ENCODE measurements at places on chromosomes 1 and 21.

GRCh38 chr1:177597393-177597792 lies 372.5 kb downstream of the SEC16B start:
- DNase-seq: no peak

DNA sequence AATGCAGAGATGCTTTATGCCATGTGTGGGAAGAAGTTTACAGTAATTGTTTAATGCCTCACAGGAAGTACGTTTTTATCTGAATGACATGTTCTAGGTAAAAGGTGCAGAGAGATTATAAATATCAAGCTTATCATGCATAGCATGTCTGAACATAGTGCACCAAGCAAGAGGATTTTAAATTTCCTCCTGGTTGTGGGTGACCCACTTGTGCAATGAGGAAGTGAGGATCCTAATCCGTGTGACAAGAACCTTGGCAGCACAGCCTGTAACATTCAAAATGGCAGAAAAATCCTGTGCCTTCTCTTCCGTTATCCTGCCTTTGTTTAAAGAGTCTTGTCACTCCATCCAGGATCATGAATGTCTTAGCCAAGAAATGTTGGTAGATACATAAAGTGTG lies 75.6 kb downstream of the PLA2G4A start:
- DNase-seq: no peak

- DNase-seq: no peak
These were observed 135.4 kb upstream of the BACE2 start for GRCh38 chr21:41032541-41032940.

- DNase-seq: no peak
These were observed 12.5 kb downstream of the CHML start for GRCh38 chr1:241627453-241628259.

DNA sequence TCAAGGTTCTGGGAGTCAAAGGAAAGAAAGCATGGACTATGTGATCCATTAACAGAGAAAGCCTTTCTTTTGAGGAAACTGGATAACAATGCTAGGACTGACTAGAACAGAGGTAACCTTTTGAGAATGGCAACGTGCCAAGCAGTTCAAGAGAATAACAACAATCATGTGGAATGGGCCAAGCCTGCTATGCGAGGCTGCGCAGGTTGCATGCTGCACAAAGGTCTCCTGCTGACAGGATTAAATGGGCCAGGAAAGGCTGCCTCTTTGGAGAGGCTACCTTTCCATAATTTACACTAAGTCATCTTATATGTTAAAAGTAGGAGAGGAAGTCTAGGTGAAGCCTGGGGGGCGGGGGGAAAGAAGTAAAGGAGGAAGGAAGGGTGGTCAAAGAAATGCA lies 5.8 kb downstream of the PCNX2 start:
- no peak for DNase-seq

DNA sequence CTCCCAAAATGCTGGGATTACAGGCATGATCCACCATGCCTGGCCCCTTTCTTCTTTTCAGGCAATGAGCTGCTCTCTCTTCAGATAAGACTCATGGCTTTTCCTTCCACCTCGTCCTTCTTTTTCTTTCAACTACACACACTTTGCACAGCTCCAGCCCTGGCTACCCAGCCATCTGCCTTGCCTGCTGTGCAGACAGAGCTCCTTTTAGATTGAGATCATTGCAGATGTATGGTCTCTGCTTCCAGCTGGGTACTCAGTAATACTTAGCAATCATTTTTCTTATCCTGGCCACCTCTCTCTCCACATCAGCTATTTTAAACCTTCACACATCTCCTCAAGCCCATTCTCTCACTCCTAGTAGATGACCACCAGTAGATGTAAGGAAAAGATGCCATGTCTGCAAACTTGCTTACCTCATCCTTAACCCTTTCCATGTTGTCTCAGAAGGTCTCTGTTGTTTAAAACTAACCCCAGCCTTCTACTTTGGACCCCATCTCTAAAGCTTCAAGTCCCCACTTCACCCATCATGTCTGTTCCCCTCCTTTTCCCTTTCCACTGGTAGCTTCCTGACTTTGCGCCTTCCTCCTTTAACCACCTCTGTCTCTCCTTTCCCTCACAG lies 7.3 kb downstream of the RAB4A start:
- no peak for DNase-seq

GRCh38 chr1:202684716-202685115 lies 25.5 kb downstream of the SYT2 start:
- no peak for DNase-seq

DNA sequence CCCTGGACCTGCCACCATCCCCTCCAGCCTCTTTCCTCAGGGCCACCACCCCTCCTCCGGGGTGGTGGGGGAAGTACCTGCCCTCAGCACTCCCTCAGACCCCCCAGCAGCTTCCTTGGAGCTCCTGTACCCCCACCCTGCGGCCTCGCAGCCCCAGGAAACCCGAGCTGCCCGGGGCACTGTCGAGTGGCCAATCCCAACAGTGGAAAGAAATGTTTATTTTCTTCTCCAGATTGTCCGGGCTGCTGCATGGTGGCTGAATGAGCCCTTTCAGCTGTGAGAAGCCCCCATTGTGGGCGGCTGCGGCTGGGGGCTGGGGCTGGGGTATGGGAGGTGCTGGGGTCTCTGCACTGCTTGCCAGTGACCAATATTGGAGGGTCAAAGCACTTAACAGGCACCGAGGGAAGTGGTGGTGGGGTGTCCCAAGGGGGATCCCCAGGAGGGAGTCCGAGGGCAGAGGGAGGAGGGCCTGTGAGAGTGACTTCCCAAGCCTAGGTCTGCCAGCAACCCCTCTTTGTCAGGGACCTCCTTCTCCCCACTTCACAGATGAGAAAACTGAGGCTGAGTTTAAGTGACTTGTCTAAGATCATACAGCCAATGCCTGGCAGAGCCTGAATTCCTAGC lies 25.2 kb downstream of the RUNX3 start:
- DNase-seq: no peak

GRCh38 chr1:155012026-155012546 lies 9.5 kb downstream of the ZBTB7B start:
- DNase-seq: no peak

GRCh38 chr21:42701706-42702456 lies 48.5 kb downstream of the PDE9A start:
- no peak for DNase-seq

- no peak for DNase-seq
These were observed 725.4 kb upstream of the RGS18 start for GRCh38 chr1:191432817-191433216.

DNA sequence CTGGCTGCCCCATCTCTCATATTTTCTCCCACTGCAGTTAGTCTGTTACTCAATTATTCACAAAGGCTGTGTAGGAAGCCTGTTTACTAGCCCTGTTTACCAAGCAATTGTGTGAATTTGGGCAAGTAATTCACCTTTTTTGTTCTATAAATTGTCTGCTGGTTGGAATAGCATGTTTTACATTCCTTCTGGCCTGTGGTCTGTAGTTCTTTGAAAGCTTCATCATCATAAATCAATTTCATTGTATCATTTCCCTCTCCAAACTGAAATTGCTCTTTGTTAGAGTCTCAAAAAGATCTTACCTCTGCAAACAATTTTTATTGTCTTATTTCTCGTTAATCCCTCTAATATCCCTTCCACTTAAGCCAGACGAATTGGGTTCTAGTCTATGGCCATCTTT lies 1059.5 kb upstream of the ADGRL4 start:
- no peak for DNase-seq

GRCh38 chr1:231969076-231969475 lies 342.5 kb downstream of the DISC1 start:
- no peak for DNase-seq

DNA sequence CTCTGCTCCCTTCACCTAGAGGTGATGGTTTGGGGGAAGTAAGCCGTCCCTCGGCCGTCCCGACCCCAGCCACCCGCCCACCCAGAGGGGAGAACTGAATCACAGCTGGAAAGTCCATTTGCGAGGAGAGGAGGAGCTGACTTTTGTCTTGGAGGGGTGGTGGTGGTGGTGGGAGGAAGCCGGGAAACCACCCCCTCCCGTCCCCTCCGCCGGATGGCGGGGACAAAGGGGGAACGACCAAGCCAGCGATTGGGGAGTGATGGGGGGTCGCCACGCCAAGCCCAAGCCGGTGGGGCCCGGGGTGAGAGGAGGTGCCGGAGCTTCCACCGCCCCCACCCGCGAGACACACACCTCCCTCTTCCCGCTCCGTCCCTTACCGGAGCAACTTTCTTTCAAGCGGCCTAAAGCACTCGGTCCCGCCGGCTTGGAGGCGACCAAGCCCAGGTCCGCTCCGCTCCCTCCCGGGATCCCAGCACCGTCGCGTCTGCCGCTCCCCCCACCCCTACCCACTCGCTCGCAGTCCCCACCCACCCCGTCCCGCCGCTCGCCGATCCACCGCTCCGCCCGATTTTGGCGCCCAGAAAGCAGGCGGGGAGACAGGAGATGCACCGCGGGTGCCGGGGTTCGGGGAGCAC lies 540 bp downstream of the ARHGEF2 start:
- DNase-seq: peak; percentile 50

- peak; percentile 38 for DNase-seq
These were observed 7.3 kb downstream of the GNG4 start for GRCh38 chr1:235642011-235642942.

- no peak for DNase-seq
These were observed 50.1 kb upstream of the TSPAN2 start for GRCh38 chr1:115139381-115139780.

DNA sequence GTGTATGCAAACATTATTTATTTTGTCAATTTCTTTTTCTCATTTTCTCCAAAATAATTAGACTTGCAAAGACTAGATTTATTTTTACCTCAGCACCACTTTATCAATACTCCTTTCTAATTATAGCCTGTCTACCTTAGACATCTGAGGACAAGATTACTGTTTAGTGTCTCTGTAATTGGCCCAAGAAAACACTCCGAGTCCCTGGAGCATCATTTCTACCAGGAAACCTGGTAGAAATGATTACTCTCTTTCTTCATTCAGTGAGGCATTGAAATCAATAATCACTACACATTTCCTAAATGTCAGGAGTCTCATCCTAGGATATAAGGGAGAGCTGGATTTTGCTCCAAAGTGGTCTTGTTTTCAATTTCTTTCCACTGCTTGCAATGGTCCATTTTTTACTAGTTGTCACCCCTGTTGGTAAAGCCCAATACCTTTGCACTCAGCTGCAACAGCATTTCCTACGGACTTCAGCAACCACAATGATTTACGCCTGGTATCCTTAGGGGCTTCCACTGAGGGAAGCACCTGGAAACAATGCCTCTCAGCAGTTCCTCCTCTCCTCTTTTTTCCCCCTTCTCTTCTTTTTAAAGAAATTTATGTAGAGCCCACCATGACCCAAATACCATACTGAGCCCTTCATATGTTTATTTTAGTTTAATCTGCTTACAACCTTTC lies 64.6 kb downstream of the GRIK1 start:
- no peak for DNase-seq

GRCh38 chr1:56675763-56676162 lies 30.6 kb downstream of the PRKAA2 start:
- no peak for DNase-seq

- DNase-seq: no peak
These were observed 121.8 kb upstream of the TNR start for GRCh38 chr1:175865041-175865766.

DNA sequence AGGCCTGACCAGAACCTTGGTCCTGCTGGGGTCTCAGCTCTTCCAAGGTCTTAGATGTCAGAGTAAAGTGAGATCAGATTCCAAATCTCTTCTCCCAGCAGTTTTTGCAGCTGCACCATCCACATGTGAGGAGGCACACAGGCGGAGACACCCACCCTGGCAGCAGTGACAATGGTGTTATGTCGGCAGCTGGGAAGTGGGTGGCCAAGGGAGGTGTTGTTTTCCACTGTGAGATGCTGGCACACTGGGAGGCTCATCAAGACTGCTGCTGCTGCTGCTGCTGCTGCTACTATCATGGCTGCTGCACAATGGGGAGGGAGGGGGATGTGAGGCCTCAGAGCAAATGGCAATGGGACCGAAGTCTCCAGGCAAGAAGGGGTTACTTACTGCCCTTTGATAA lies 23.6 kb downstream of the CAMK2N1 start:
- no peak for DNase-seq

DNA sequence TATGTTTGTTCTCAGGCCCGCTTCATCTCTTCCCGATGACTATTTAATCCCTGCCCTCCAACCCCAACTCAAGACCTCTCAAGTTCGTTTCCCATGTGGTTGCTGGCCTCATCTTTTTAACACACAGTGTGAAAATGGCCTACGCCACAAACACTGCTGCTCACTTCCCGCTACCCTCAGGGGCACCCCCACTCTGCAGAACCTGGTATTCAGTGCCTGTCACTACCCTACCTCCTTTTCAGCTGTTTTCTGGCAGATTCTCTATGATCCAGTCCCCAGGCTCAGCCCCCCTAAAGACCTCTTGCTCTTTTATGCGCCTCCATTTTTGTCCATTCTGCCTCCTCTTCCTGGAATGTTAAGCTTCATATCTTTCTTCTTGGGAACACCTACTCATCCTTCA lies 152.6 kb upstream of the C1orf174 start:
- DNase-seq: no peak

DNA sequence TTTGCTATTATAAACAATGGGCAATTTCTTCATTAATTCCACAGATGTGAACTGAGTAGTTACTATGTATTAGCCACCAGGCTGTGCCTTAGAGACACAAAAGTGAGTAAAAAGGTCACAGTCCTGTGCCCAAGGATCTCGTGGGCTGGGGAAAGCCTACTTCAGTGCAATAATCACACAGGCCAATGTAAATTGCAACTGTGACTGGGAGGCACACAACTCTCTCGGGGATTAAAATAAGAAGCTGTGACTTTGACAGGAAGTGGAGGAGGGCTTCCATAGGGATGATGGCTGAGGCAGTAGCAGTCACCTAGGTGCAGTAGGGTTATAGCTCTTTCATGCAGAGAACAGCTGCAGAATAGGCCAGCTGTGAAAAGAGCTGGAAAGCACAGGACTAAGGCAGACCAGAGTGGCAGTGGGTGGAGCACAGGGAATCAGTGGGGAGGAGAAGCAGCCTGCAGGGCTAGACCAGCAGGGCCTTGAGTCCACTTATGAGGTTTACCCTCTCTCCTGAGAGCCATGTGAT lies 121.9 kb downstream of the MAB21L3 start:
- DNase-seq: no peak

- DNase-seq: peak; percentile 36
These were observed 2.5 kb downstream of the RGS4 start for GRCh38 chr1:163071405-163072255.

- no peak for DNase-seq
These were observed 3.9 kb upstream of the IL10 start for GRCh38 chr1:206776229-206776628.

DNA sequence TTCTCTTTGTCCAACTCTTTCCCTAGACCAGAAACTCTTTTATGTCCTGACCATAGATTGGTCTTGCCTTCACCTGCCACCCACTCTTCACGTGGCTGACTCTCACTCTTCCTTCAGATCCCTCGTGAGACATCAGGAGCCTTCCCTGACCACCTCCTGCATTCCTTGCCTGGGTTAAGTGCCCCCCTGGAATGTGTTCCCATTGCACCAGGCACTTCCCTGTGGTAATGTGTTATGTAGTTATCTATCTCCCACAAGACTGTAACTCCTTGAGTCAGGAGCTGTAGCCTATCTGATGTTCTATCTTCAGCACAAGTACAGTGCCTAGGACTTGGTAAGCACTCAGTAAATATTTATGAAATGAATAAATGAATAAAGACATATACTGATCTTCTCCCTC lies 111.2 kb upstream of the CTTNBP2NL start:
- no peak for DNase-seq

GRCh38 chr1:115089420-115090185 lies at the start of gene TSPAN2:
Gene TSPAN2 (minus strand): TSS chr1:115089503. CDS start chr1:115089432, 71 bp downstream.
- DNase-seq: no peak
